ENCODE measurements at places on chromosomes 1 and 21. TPM values are rescaled to one million over a fixed set of nuclear protein-coding genes. Genes with fewer than 3 reads are reported as not detected.

RNU1-1 gene
- 509 TPM for total RNA-seq

PCP4 gene
- total RNA-seq = not detected

DYNLT4 gene
- 0.32 TPM for total RNA-seq

LORICRIN gene
- total RNA-seq = not detected

LCK gene
- not detected for total RNA-seq

TINAGL1 gene
- 542 TPM for total RNA-seq

CD48 gene
- not detected for total RNA-seq

OR2AK2 gene
- total RNA-seq = not detected

MANEAL gene
- total RNA-seq = 1.6 TPM

KCNH1 gene
- total RNA-seq = not detected

PDXK gene
- total RNA-seq = 22.8 TPM

VANGL2 gene
- not detected for total RNA-seq

CHIT1 gene
- not detected for total RNA-seq

CA14 gene
- total RNA-seq = not detected

ZFP69B gene
- total RNA-seq = 1.9 TPM

KCNA3 gene
- not detected for total RNA-seq

GJA5 gene
- 0.32 TPM for total RNA-seq

TRNP1 gene
- total RNA-seq = 5.2 TPM

CITED4 gene
- 3.0 TPM for total RNA-seq

NRAS gene
- total RNA-seq = 53.9 TPM

GJA9 gene
- total RNA-seq = not detected

KDF1 gene
- not detected for total RNA-seq

ADAMTS4 gene
- total RNA-seq = 9.7 TPM

OVAAL gene
- total RNA-seq = not detected

MCOLN3 gene
- total RNA-seq = not detected

CELA3A gene
- total RNA-seq = not detected

CHAF1B gene
- 2.8 TPM for total RNA-seq

ACKR1 gene
- not detected for total RNA-seq

MEAF6 gene
- total RNA-seq = 36.1 TPM

TNFRSF9 gene
- 0.16 TPM for total RNA-seq

Data from bladder microvascular endothelial cell (primary cell).